ENCODE measurements at places on chromosomes 7 and 10.

GRCh38 chr10:110498087-110498981 lies 627 bp downstream of the DUSP5 start:
- peak; percentile 35 for DNase-seq

GRCh38 chr7:158192184-158192835 lies 395.3 kb downstream of the PTPRN2 start:
- no peak for DNase-seq

- no peak for DNase-seq
Measured at GRCh38 chr7:130734815-130735716, 1.1 kb upstream of the KLF14 start.

- no peak for DNase-seq
Measured at GRCh38 chr10:13349463-13350274, 1.6 kb upstream of the SEPHS1 start.

DNA sequence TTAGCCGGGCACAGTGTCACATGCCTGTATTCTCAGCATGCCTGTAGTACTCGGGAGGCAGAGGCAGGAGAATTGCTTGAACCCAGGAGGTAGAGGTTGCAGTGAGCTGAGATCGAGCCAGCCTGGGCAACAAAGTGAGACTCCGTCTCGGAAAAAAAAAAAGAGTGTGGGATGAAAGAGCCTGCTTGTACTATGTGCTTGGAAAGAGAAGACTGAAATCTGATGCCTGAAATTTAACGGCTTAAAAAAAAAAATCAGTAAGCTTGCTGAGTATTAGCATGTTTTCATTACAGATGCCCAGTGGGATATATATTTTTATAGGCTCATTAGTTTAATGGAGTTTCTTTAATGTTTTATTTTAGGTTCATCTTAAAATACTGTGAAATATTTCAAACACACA lies 4.2 kb downstream of the NT5C2 start:
- DNase-seq, result no peak

DNA sequence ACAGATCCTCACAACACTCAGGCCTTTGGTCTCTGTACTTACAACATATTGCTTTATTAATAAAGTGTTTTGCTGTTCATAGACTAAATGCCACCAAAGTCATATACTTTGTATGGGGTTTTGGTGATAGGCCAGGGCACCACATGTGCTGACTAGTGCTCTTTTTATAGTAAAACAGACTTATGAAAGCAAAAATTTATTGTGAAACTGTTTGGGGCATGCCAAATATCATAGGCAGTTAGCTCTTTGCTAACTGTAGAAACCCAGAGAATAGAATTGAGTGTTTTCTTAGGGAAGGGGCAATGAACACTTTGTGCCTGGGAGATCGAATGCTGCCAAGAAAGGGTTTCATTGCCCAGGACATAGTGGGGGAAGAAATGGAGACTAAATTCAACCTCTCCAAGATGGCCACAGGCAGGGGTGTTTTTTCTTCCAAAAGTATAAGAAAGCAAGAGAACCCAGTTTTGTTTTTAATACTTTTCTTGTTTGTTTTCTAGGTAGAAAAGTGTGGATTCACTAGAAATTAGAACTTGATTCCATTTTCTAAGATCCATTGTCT lies 142.7 kb downstream of the TRIL start:
- no peak for DNase-seq

DNA sequence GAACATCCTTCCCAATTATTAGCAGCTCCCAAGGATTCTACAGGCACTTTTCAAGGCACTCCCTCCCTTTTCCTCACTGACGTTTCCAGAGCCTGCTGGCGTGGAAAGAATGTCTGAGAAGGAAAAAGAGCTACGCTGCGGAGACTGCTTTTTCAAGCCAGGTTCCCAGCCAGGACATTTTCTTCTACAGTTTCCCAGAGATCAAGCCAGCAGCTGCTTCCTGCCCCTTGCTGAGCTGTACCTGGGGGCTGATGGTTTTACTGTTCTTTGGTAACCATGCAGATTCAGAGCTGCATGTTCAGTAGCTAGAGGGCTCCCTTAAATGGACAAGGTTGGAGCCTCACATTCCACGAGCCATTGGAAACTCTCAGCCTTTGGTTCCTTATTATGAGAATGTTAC lies 133.4 kb downstream of the EVX1 start:
- DNase-seq, result no peak

- DNase-seq, result no peak
Measured at GRCh38 chr7:116726149-116726548, 54.2 kb downstream of the MET start.

- no peak for DNase-seq
Measured at GRCh38 chr7:47508389-47509380, 73.2 kb downstream of the TNS3 start.

- no peak for DNase-seq
Measured at GRCh38 chr10:4034907-4035598, 250.0 kb upstream of the KLF6 start.

GRCh38 chr7:107167483-107168232 lies 1.1 kb upstream of the HBP1 start:
- peak; percentile 67 for DNase-seq

GRCh38 chr10:21826725-21827124 lies 176.8 kb downstream of the DNAJC1 start:
- DNase-seq, result no peak

DNA sequence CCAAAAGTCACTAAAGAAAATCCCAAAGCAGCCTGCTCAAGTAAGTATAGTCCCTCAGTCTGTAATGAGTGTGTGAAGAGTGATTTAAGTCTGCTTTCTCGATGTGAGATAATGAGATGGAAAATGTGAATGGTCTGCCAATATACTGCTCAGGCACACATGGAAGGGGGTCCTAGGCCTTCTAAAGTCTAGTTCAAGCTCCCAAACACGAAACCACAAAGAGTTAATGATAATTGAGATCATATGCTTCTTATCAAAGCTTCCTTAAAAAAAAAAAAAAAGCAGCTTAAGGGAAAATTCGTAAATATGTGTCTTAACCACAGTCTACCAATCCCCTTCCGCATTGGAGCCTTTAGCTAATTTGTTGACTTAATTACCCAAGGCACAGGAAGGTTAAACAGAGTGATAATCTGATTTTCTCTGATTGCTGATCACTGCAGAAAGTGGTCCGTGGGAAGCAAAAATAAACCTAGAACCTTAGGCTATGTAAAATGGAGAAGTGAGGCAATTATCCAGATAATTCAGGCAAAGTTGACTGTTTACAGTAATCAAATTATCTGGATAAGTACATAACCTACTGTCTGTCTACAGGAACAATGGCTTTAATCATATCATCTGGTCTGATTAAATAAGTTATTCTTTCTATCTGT lies 172.9 kb downstream of the MBL2 start:
- DNase-seq, result no peak

- no peak for DNase-seq
Measured at GRCh38 chr10:36448760-36449691, 676.4 kb upstream of the ANKRD30A start.

GRCh38 chr7:47587351-47587750 lies 5.4 kb upstream of the TNS3 start:
- no peak for DNase-seq

GRCh38 chr10:29389935-29390334 lies 101.1 kb downstream of the LYZL1 start:
- no peak for DNase-seq

DNA sequence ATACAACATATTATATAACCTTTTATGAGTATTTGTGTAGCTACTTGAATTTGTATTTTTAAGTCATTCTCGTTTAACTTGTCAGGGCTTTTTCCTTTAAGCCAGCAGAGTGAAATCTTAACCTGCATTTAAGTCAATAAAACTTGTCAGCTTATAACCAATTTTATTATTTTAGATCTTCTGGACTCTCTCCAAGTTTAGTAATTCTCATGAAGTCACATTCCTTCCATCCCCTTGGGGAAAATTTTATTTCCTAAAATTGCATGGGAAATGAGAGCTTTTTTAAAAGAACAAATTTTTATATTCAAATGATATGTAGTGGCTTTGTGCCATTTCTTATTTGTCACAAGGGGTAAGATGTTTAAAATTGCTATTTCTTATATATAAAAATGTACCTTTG lies 74.0 kb downstream of the SEPTIN7 start:
- no peak for DNase-seq

DNA sequence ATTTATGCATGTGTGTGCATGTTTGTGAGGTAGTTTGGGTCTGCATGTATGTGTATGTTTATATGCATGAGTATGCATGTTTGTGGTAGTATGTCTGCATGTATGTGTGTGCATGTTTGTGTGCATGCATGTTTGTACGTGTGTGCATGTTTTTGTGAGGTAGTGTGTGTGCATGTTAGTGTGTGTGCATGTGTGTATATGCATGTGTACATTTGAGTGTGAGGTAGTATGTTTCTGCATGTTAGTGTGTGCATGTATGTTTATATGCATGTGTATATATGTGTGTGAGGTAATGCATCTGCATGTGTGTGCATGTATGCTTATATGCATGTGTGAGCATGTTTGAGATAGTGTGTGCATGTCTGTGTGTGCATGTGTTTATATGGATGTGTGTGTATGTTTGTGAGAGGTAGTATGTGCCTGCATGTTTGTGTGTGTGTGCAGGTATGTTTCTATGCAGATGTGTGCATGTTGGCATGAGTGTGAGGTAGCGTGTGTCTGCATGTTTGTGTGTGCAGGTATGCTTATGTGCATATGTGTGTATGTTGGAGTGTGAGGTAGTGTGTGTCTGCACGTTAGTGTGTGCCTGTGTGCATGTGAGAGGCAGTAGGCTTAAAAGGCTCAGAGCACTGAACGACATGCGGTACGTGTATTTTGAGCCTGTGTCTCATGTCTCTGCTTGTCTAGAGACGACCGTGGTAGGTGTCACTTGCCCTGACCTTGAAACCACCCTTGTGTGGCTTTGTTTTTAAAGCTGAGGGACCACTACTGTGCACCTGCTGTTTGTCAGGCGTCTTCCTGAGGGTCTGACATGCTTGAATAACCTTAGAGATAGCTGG lies 43.7 kb downstream of the PFKP start:
- no peak for DNase-seq

DNA sequence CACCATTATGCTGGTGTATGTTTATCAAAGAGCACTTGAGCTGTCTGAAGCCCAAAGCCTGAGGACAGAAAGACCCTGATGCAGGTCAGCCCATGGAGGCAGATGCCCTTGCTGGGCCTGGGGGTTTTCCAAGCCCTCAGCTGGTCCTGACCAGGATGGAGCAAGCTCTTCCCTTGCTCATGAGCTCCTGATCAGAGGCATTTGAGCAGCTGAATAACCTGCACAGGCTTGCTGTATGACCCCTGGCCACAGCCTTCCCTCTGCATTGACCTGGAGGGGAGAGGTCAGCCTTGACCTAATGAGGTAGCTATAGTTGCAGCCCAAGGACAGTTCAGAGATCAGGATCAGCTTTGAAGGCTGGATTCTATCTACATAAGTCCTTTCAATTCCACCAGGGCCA lies 13.0 kb downstream of the AQP1 start:
- DNase-seq, result no peak

- DNase-seq, result no peak
Measured at GRCh38 chr10:119759832-119760231, 34.0 kb downstream of the INPP5F start.

GRCh38 chr7:158495786-158496185 lies 91.8 kb downstream of the PTPRN2 start:
- DNase-seq, result no peak

GRCh38 chr7:99218406-99219184 lies 10.7 kb upstream of the KPNA7 start:
- DNase-seq, result no peak

All from T-helper 22 cell (primary cell).